ENCODE measurements at places on chromosomes 1 and 21.
A peak's percentile ranks its signal among the peaks of the same experiment; 100 is the strongest.

GRCh38 chr1:160139840-160140239 is 11.6 kb upstream of the ATP1A4 start:
- no peak for DNase-seq

GRCh38 chr1:110035236-110035752 is 870 bp downstream of the STRIP1 start:
- no peak for DNase-seq

- no peak for DNase-seq
These were observed 139.6 kb upstream of the NRIP1 start for GRCh38 chr21:15204140-15204969.

DNA sequence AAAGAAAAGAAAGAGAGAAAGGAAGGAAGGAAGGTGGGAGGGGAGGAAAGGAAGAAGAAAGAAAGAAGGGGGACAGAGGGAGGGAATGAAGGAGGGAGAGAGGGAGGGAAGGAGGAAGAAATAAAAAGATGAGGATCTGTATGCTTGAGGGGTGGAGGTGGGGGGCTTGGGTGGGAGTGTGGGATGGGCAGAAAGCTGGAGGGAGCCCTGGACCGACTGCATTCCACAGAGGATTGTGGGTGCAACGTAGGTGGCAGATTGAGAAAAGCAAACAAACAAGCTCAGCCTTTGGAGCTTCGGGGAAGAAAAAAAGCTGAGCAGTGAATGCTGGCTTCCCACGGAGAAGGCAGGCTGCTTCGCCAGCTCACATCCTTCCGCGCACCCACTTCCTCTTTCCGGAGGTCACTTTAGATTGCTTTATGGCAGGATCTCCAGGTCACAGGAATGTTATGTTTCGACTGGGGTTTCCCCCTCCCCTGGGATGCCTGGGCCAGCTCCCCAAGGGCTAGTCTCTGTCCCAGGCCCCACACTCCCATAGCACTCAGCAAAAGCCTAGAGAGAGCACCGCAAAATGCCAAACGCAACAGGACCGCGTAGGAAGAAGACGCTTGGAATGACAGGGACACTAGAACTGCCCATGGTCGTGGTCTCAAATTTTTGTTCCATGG is 20.7 kb upstream of the LGALS8 start:
- no peak for DNase-seq

- DNase-seq, result no peak
These were observed 10.9 kb downstream of the CFAP107 start for GRCh38 chr1:12756768-12757413.

GRCh38 chr1:22330092-22330759 is 121.4 kb upstream of the ZBTB40 start:
- no peak for DNase-seq

- DNase-seq, result no peak
These were observed 55.1 kb downstream of the COL18A1 start for GRCh38 chr21:45460011-45460565.

DNA sequence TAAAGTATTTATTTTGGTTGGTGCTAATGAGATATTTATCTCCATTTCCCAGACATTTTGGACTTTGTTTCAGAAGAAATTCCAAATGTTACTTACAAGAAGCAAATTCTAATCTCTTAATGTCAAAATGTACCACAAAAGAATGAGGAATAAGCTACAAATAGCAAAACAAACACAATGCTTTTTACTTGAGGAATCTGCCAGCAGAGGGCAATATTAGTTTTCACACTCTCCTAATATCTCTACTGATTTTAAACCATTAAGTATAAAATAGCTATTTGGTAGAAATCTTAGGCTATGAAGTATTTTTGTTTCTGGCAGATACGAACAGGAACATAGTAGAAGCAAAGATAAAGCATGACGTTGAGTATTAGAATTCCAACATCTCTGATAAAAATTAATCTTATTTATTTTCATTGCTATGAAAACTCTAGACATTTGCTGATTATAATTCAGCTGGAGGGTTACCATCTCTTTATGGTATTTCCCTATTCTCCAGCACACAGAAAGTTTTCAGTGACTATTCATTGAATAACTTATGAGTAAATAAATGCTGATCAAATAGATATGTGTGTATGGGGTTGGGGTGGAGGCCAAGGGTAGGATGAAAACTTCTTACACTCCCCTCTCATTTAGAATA is 13.4 kb upstream of the HMCN1 start:
- DNase-seq, result no peak

- no peak for DNase-seq
These were observed 448.2 kb upstream of the VAMP3 start for GRCh38 chr1:7322912-7323311.

DNA sequence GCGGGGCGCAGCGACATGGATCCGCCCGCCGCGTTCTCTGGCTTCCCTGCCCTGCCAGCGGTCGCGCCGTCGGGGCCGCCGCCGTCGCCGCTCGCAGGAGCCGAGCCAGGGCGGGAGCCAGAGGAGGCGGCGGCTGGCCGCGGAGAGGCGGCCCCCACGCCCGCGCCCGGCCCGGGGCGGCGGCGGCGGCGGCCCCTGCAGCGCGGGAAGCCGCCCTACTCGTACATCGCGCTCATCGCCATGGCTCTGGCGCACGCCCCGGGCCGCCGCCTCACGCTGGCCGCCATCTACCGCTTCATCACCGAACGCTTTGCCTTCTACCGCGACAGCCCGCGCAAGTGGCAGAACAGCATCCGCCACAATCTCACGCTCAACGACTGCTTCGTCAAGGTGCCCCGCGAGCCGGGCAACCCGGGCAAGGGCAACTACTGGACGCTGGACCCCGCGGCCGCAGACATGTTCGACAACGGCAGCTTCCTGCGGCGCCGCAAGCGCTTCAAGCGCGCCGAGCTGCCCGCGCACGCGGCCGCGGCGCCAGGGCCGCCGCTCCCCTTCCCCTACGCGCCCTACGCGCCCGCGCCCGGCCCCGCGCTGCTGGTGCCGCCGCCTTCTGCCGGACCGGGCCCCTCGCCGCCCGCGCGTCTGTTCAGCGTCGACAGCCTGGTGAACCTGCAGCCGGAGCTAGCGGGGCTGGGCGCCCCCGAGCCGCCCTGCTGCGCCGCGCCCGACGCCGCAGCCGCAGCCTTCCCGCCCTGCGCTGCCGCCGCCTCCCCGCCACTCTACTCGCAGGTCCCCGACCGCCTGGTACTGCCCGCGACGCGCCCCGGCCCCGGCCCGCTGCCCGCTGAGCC is 459 bp downstream of the FOXE3 start:
- DNase-seq, result no peak

- DNase-seq, result no peak
These were observed 20.0 kb downstream of the METTL13 start for GRCh38 chr1:171801487-171801891.

DNA sequence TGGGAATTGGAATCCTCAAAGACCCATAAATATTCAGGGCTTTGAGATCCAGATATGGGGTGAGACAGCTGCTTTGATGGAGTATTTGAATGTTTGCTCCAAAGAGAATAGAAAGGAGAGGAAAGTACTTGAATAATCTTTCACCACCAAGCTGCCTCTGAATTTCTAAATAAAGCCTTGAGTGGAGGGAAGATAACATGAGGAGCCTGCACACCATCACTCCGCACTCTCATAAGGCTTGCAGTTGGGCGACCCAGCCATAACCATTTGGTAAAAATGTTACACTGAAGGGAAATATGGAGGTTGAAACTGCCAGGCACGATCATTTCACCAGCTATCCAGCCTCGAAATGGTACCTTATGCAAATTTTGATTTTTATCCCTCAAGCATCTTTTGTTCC is 38.4 kb downstream of the VCAM1 start:
- DNase-seq, result no peak

- no peak for DNase-seq
These were observed 17.6 kb downstream of the RIT1 start for GRCh38 chr1:155893389-155894142.

- DNase-seq, result no peak
These were observed 21.4 kb upstream of the LBR start for GRCh38 chr1:225449261-225449660.

- DNase-seq, result no peak
These were observed at the start of gene SEC16B for GRCh38 chr1:177969825-177970371. Gene SEC16B, minus strand, starts transcription at chr1:177970058. Its CDS starts 2,077 bp downstream, at chr1:177967981.

DNA sequence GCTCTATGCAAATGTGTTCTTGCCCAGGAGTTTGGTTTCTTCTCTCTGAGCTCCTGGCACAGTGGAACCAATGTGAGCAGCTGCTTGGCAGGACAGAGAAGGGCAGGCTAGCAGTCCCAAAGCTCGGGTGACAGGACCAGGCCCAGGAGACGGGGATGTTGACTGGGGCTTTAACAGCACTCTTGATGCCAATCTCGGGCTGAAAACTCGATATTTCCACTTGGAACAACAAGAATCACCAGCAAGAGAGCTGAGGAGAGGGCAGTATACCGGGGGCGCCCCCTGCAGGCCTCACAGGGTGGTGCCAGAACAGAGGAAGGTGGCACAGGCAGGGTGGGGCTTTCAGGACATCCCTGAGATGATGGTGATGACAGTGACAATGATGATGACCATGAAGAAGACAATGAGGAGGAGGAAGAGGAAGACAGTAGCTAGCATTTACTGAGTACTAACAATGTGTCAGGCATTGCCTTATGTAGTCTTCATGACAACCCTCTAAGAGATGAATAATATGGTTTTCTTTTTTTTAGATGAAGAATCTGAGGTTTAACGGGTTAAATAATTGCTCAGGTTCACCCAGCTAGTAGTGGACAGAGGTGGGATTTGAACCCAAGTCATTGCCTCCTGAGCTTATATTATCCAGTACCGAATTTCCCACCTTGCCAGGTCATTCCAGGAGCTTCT is 2.7 kb upstream of the KCNJ9 start:
- DNase-seq, result no peak

GRCh38 chr1:197778366-197778945 is 3.2 kb upstream of the DENND1B start:
- no peak for DNase-seq

GRCh38 chr1:209708297-209708696 is 3.7 kb downstream of the HSD11B1 start:
- no peak for DNase-seq

DNA sequence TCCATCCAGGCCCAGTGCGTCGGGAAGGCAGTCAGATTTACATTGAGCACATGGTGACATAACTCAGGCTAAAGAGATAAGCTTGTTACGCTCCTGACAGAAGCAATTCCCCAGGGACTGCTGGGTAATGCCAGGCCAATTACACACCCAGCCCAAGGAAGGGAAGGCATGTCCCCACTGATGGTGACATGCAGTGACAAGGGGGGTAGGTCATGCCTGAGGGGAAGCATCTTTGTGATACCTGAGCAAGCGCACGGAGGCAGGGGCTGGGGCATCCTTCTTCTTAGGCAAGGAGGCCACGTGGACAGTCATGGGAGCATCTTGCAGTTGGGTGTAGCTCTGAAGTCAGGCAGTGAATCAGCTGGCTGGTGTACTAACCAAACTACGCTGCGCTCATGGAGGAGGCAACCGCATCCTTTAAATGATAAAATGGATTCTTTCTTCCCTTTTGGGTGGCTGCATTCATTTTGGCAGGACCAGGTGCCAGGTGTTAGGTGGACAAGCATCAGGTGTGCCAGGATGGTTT is 39.6 kb upstream of the GRIK3 start:
- DNase-seq, result no peak

GRCh38 chr1:3172431-3173380 is 103.7 kb downstream of the PRDM16 start:
- DNase-seq, result no peak

DNA sequence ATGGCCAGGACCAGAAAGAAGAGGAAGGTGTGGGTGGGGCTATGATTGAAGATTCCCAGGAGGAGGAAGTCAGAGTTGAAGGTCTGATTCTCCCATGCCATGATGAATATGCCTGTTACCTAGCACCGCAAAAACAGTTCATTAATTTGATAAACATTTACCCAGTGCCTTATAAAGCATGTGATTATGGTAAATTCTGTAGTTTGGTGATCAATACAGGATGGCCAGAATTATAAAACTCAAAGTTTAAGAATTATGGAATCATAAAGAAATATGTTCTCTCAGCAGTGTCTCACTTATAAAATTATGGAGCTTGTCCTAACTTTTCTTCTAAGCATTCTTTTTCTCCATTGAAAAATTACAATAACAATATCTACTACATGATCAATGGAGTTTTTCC is at the start of gene OR2M7:
Gene OR2M7 (minus strand): TSS at position 101 of the 400 bp plus-strand sequence. CDS start 0 bp downstream, at position 101.
- DNase-seq, result no peak

- DNase-seq, result no peak
These were observed 57.9 kb downstream of the CENPF start for GRCh38 chr1:214660900-214661299.

DNA sequence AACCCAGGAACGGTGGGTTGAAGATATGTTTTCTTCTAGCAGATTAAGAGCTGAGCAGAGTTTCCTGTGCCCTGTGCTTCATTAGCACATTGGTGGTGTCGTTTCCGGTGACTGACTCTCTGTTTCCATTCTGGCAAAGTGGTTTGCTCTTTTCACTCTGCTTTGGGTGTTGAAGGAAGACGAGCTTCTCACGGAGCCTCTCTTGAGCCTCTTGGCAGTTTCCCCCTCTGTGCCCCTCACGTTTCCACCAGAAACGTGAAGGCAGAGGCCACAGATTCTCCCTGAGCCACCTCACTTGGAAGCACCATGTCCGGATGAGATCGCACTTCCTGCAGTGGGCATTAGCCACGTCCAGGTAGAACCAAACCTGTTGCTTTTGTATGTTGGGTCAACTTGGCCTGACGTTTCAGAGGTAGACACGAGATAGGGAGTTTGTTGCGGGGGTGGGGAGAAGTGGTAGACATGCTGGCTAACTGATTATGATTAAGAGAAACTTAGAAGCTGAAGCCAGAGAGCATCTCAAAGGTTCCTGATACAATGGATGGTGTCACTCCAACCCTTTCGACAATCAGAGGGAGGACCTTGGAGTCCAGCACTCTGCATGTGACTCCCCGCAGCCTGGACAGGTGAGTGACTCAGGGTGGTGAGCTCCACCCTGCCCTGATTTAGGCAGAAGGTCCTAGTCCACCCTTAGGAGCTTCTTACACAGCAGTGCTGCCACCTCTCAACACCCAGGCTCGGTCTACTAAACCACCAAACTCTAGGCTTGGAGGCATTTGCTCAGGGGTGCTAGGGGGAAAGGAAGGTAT is at the start of gene LAX1:
Gene LAX1 (plus strand): TSS at position 155 of the 809 bp plus-strand sequence. CDS start 383 bp downstream, at position 538.
- peak; percentile 67 for DNase-seq

- DNase-seq, result no peak
These were observed 231.2 kb upstream of the USP24 start for GRCh38 chr1:55446351-55446750.

DNA sequence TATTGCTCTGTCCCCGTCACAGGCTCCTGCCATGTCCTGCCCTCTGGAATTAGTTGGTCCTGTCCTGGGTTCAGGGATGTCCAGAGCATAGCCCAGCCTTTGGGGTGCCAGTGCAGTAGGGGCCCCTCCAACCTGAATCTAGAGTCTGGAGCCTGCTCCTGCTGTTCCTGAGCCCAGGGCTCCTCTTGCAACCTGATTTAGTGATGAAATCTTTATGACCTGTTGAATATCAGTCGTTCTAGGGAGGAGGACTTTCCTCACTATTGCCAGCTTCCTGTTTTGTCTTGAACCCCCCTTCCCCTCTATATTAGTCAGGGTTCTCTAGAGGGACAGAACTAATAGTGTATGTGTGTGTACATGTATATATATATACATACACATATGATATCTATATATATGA is 42.5 kb upstream of the STUM start:
- no peak for DNase-seq

DNA sequence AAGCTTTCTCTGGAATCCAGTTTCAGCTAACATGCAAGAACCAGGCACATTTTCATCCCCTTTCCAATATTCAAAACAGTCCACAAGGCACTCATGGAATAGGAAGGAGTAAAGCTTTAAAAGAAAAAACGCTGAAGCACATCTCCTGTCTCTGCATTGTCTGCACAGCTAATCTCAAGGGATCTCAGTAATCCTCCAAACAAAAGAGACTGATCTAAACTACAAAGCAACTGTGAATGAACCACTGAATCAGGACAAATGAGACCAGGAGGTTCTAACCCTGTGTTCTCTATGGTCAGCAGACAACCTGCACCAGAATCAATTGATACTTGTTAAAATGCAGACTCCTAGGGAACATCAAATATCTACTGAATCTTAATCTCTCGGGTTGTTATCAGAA is 399.0 kb downstream of the HHAT start:
- DNase-seq, result no peak

Measured in activated T-helper 1 cell treated with anti-CD3 and anti-CD28 coated beads, Interleukin-2, amount 50 U/mL, for 16 hours (primary cell).